Activated CD4-positive, alpha-beta T cell treated with anti-CD3 and anti-CD28 coated beads, Interleukin-2, amount 50 U/mL, for 16 hours (primary cell): ENCODE measurements at places on chromosomes 4 and X.
A peak's percentile ranks its signal among the peaks of the same experiment; 100 is the strongest.

DNA sequence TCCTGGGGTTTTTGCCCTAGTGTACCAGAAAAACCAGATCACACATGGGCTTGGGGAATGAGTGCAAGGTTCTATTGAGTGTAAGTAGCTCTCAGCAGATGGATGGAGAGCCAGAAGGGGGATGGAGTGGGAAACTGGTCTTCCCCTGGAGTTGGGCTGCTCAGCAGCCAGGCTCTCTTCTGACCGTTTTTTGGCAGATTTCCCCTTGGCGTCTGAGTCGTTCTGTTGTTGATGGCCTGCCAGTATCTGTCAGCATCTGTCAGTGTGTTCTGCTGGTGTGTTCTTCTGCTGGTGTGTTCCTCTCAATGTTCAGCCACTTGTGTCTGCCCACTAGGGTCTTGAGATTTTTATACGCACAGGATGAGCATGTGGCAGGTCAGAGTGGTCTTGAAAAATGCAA, 633.9 kb upstream of the CPEB2 start:
- no peak for DNase-seq

DNA sequence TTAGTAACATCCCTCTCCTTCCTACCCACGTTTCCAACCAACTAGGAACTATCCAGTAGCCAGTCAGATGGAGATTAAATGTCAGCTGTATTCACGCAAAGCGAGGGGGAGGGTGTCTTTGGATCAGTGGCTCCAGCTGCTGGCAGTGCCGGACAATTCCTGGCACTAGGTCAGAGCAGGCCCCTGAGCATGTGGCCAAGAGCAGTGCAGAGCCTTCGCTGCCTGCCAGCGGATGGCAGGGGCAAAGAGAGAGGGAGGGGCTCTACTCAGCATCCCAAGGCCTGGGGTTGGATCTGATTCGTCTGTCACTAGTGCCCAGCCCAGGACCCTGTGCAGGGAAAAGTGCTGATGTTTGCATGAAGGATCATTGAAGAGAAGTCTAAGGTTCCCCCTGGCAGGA, 28.7 kb upstream of the JAKMIP1 start:
- DNase-seq, result no peak

DNA sequence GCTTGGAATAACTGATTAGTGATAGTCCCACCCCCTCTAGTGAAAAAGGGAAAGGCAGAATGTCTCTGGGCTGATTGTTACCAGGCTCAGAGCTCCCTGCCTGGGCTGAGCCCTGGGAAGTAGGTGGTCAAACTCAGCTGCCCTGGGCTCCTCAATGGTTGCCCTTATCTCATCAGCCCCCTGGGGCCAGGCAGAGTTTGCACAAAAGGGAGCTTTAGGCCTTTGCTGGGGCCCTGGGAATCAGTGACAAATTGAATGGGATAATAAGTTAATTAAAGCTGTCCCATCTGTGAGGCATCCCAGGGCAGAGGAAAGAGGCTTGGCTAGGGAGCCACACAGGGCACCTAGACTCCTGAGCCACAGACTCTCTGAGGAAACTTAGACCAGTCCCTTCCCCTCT, 89.0 kb downstream of the EFNB1 start:
- no peak for DNase-seq

DNA sequence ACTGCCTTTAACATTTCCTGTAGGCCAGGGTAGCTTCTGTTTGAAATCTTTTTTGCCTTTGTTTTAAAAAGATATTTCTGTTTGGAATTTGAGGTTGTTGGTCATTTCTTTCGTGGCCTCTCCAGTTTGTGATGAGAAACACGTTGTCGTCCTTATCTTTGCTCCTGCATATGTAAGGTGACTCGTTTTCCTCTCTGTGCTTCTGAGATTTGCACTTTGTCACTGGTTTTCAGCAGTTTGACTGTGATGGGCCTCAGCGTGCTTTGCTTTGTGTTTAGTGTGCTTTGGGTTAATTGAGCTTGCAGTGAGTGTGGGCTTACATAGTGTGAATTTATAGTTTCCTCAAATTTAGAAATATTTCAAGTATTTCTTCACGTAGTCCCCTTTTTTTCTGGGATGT, 81.5 kb downstream of the FAM193A start:
- no peak for DNase-seq

- DNase-seq, result peak; percentile 2
These were observed 499.9 kb upstream of the AADAT start for GRCh38 chr4:170589597-170590191.
